Stimulated activated CD8-positive, alpha-beta memory T cell treated with anti-CD3 and anti-CD28 coated beads, Interleukin-4, amount 100 ng/mL, for 1 hour (primary cell): ENCODE measurements at places on chromosomes 4 and X.

GRCh38 chrX:13022926-13023325, 21.5 kb downstream of the FAM9C start:
- DNase-seq, result no peak

DNA sequence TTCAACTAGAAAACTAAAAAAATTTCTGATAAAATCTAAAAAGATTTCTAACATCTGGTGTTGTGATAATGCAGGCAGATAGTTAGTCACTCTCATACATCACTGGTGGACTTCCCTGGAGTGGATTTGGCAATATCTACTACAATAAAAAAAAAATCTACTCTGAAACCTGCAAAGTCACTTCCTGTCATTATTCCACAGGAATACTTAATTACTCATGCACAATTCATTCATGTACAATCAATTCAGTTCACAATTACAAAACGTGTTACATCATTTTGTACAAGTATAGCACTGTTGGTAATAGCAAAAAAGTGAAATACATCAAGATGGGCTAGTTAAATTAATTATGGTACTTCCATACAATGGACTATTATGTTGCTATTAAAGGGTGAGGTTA, 16.5 kb upstream of the RHOH start:
- no peak for DNase-seq

GRCh38 chr4:4396628-4397440, 9.9 kb downstream of the NSG1 start:
- no peak for DNase-seq

GRCh38 chrX:133269168-133269567, 51.0 kb upstream of the TFDP3 start:
- DNase-seq, result no peak

DNA sequence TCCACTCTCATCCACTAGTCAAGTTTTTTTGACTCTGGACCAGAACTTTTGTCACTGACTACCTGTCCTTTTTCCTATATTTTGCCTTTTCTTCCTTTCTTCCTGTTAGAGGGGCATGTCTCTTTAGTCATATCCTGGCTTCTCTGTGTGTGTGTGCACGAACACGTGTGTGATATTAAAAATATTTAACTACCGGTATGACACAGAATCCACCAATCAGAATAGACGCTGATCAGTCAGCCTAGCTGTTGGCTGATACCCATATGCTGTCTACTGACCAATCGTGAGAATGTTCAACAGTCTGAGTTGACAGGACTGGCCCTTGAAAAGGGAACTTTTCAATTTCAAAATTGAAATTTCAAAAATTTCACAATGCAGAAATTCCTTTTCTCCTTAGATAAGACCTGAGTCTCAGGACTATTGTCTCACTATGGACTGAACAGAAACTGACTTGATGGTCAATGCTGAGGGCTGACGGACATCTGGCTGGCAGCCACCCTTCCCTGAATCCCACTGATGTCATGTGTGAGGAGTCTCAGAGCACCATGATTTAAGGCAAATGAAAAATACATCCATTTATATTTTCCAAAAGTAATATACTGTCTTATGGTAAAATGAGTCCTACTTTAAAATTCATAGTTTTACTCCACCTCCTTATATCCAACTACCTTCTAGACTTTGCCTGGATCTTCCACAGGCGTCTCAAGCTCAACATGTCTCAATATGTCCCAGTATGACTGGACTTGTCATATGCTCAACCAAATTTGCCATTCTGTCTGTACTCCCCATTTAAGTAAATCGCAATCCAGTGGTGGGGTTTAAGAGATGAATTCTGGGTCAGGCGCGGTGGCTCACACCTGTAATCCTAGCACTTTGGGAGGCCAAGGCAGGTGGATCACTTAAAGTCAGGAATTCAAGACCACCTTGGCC, 78.0 kb downstream of the CHRNA9 start:
- DNase-seq, result no peak

DNA sequence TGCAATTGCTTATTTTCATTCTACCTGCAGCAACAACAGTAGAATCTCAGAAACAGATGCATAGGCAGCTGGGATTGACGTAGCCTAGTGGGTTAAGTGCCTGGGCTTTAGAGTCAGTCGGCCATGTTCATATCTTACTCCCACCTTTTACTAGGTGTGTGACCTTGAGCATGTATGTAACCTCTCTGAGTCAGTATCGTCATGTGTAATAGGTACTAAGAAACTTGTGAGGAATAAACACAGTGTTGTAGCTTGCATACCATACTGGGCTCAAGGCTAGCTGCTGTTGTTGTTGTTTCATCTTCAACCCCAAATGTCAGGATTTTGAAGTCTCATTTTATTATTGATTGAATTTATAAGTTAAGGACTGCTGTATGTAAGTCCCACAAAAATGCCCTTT, 14.2 kb downstream of the RAB9A start:
- DNase-seq, result no peak

DNA sequence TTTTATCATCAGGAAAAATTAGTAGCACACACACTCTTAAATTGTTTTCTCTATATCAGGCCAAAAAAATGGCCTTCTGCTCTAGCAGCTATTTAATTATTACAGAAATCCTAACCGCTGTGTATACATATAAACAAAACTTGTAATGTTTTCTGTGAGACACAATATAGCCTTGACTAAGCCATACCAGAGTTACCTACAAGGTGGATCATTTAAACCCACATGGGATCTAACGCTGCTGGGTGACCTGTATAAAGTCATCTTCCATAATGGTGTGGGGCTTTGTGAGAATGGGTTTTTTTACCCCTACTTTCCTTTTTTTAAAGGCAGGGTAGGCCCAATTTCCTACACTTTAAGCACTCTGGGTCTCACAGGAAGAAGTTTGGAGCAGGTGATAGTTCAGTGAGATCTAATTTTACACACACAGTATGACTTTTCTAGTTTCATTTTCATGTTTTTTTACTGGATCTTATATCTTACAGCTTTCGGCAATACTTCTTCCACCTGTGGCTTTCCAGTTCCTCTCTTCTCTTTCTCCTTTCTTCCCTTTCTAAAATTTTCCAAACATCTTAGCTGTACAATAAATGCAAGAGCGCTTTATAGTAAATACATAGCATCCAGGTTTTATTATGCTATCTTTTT, 66.9 kb upstream of the MMAA start:
- DNase-seq, result no peak

DNA sequence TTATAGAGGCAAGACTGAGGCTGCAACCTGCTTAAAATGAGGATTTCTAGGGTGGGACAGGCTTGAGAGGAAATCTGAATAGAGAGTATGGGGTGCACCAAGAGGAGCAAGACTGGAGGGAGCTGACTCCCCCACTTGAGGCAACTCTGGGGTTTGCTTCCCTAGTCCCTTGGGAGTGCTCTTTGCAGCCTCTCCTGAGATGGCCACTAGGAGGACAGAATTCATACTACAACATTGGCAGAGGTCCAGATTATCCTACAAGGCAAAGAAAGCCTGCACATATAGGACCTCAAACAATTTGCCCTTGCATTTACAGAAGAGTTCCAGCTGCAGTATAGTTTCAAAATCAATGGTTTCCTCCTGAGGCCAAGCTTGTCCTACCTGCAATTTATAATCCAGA, 830.9 kb downstream of the TECRL start:
- no peak for DNase-seq

GRCh38 chrX:118254611-118255010, 91.3 kb upstream of the WDR44 start:
- DNase-seq, result no peak

GRCh38 chr4:145375416-145375815, 106.2 kb upstream of the SMAD1 start:
- DNase-seq, result no peak

DNA sequence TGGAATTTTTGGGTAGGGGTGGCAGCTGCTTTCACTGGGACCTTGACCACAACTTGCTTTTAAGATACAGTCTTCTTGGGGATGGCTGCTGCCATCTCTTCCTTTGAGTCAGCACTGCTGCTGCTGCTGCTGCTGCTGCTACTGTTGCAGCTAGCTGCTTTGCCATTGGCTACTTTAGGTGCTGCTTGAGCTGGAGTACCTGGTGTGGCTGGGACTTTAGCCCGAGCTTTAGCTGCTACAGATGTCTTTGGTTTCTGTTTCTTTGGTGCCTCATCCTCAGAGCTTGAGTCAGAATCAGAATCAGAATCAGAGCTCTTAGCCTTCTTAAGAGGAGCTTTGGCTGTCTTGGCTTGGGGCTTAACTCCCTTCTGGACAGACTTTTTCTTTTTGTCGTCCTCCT, 52.2 kb downstream of the FAM9B start:
- no peak for DNase-seq

DNA sequence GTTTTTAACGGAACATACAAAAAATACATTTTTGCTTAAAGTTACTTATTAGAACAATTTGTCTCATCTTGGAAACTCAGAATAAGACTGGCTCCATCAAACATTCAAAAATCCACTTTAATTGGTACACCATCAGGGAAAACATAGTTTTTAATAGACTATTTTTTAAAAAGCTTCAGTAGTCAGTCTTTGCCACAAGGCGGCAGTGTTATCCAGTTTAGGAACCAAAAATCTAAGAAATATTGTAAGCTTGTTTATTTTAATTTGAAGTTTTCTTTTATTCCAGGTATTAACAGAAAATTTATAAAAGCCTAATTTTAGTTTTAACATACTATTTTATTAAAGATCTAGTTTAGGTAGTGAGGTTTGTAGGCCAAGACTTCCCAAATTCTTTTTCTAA, 107.7 kb downstream of the APOOL start:
- no peak for DNase-seq

DNA sequence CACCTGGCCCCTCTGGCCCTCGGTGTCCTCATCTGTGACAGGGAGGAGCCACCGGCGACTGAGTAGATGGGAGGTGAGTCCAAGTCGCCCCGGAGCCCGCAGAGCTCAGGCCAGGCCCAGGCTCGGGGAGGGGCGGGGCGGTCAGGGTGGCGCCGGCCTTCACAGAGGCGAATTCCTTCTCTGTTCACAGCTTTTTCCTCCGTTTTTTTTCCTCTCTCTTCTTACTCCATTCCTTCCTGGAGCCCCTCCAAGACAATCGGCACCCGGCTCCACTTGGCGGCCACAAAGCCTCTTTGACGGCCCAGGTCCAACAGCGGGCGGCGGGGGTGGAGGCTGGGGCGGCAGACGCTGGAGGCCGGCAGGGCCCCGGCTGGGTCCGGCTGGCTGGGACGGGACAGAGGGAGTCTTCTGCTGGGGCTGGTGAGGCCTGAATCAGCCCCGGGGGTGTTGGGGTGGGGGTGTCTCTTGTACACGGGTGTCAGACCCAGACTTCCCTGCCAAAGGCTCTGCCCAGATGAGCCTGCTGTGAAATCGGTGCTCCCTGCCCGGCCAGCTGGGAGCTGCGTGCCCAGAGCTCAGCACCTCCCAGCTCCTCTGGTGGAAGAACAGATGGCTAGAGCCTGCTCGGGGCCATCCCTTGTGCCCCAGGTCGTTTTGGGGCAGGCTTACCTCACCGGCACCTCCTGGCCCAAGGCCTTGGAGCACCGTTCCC, 22.6 kb downstream of the FGFRL1 start:
- no peak for DNase-seq

DNA sequence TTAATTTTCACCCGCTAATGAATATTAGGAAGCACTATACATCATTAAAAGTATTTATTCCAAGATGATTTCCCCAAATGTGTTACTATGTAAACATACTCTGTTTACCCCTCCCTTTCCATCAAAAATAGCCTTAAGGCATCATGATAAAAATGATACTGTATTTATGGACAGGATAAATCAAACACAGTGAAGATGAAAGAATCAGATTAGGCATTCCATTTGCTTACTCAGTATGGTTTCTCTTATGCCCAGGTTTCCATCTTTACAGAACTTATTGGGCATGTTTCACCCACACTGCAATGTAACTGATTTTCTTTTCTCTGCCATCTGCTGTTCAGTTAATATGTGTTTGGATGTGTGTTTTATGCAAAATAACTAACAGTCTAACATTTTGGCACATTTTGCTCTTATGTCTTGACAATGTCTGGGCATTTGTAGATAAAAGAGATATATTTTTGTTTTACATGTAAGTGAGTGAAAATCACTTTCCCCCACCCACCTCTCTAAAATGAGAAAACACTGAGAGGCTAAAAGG, 445.2 kb downstream of the RPA4 start:
- no peak for DNase-seq

GRCh38 chr4:182809417-182810102, 107.6 kb downstream of the DCTD start:
- no peak for DNase-seq

DNA sequence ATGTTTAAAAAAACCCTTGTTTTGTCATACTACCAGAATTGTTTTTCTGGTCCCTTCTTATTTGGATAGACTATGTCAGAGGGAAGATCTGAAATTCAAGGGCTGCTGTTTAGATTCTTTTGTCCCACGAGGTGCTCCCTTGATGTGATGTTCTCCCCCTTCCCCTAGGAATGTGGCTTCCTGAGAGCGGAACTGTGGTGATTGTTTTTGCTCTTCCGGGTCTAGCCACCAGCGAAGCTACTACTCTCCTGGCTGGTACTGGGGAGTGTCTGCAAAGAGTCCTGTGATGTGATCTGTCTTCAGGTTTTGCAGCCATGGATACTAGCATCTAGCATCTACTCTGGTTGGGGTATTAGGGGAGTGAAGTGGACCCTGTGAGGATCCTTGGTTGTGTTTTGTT, 271.1 kb downstream of the DCAF12L2 start:
- no peak for DNase-seq

GRCh38 chrX:113421432-113421831, 580.8 kb upstream of the AMOT start:
- DNase-seq, result no peak

DNA sequence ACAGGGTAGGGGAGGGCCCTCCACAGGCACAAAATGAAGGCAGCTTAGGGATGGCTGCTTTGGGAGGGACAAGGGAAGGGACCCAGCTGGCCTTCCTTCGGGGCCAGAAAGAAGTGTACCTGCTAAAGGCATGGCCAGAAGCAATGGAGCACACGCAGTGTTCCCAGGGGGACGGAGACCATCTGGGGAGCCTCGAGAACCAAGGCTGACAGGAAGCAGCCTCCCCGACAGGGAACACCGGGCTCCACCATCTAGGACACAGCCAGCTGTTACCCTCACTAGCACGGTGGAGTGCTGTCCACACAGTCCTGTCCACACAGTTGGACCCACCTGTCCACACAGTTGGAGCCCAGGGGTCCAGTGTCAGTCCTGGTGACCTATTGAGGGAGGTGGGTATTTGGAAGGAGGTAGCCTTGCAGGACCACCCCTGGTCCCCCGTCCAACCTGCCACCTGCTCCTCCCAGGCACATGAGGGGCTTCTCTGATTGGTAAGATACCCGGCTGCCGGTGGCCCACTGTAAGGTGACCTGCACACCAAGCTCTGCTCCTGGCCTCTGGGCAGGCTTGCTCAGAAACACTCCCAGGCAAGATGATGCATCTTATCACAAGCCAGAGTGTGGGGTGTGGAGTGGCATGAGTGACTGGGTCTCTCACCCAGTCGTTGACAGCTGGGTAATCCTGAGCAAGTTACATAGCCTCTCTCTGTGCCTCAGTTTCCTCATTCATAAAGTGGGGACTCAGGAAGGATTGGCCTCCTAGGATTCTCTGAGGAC, 20.5 kb upstream of the AFAP1 start:
- no peak for DNase-seq

DNA sequence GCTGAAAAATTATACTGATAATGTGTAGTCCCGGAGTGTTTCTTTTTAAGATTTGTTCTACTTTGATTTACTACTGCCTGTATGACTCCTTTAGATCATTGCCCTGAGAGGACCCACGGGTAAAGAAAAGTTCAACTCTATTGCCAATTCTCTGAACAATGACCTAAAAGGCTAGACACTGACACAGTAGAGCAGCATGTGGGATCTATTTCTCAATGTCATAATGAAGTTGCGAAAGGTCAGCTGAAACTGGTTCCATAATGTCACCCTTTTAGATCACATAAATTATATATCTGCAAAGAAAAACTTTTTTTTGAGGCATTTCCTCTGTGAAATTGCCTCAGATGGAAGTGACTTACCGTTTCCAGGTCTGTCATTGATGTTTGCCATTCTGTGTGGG, 67.4 kb downstream of the GLRB start:
- no peak for DNase-seq
